ENCODE measurements at places on chromosomes 6 and 20.

DNA sequence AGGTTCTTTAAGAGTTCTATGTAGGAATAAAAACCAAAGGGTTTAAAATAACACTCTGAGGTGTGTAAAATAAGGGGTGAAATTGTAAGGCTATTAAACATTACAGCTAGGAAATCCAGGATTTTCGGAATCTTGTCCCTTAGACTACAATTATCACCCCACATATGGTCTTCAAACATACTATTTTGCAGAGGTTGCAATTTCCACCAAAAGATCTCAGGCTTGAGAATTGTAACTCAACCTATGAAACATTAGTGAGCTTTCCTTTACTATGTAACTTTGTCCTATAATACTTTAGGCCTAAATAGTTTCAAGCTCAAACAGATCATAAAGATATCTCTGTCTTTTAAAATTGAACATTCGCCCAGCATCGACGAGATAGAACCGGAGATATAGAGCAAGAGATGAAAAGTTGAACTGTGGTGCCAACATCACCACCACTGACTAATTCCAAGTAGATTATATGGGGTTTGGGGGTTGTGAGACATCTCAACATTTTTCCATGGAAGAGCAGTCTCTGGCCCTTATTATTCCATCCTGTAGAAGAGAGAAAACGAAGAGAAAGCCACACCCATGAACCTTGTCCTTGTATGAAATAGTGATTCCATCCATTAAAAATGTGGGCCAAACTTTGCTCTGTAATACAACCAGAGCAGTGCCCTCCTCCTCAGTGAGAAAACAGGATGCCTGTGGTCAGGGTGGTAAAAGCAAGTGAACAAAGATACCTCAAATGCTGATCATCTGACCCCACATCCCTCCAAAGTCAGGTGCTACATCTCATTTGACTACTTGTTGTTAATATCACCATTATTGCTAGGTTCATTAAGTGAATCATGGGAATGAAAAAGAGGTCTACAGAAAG lies 284.5 kb upstream of the GJE1 start:
- no peak for DNase-seq

DNA sequence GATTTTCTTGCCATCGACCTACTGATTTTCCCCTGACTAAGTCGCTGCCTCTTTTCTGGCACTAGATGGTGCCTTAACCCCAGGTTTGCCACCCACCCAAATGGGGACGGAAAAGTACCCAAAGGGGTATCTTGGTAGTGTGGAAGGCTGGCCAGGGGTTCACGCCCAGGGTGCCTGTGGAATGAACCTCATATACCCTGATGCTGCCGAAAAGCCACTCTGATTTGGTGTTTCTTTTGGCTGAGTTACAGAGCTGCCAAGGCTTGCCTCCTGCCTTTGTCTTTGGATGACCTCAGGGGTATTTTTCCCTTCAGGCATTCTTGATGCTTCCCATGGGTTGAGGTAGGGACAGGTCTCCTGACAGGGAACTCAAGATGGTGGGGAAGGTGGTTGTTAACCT lies 78.1 kb downstream of the MAP3K7 start:
- no peak for DNase-seq

GRCh38 chr20:41956338-41957074 lies 338.3 kb upstream of the CHD6 start:
- DNase-seq = no peak

- DNase-seq = no peak
These were observed 25.7 kb upstream of the MICB start for GRCh38 chr6:31472259-31472658.

All from DMS79 treated with DMSO at 0.1 percent for 48 hours (cell line).